ENCODE measurements at places on chromosomes 7 and 10.

GRCh38 chr7:80393786-80394185 is 118.1 kb downstream of the GNAT3 start:
- DNase-seq, result no peak

DNA sequence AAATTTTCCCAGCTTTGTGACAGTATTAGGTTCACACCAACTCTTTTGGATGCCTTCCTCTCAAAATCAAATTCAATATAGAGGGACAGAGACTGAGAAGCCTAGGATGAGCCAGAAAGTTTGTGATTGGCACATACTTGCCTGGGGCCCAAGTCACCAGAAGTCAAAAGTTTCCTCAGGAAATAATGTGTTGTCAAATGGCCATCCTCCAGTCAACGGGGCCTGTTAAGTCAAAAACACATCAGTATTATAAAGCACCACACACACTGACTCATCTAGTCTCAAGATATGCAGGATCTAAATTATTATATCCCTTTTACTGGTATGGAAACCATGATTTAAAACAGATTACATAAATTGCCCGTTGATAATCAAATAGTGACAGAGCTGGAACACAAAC is 158.1 kb downstream of the AHR start:
- no peak for DNase-seq

DNA sequence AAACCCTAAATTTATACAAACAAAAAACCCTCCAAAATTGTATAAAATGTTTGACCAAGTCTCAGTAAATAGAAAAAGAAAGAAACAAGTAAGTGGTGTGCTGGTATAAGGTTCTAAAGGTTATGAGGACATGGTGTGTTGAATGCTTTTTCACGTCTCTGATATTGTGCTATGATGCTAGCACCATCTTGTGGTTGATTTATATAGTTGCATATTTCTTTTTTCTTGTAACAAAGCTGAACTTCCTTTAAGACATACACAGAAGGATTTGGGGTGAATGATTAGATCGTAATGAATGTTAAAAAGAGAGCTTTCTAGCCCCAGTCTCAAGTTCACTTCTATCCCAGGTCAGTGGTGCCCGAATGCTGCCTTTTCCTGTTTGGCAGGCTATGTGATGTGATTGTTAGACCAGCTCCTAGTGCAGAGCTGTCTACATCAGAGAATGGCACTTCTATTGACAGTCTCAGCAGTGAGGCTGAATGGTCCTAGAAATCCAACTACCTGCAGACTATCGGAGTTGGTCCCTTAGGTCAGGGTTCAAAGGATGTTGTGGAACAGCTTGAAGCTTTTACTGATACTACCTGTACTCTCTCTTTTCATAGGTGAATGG is 25.0 kb downstream of the VTI1A start:
- no peak for DNase-seq

- DNase-seq, result no peak
These were observed 39.7 kb downstream of the TES start for GRCh38 chr7:116249969-116250553.

DNA sequence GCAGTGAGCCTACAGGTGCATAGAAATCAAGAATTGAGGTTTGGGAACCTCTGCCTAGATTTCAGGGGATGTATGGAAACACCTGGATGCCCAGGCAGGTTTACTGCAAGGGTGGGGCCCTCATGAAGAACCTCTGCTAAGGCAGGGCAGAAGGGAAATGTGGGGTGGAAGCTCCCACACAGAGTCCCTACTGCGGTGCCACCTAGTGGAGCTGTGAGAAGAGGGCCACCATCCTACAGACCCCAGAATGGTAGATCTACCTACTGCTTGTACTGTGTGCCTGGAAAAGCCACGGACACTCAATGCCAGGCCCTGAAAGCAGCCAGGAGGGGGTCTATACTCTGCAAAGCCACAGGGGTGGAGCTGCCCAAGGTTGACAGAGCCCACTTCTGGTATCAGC is 533.5 kb downstream of the GPAM start:
- no peak for DNase-seq

- no peak for DNase-seq
These were observed 222.4 kb downstream of the AUTS2 start for GRCh38 chr7:69820479-69821192.

DNA sequence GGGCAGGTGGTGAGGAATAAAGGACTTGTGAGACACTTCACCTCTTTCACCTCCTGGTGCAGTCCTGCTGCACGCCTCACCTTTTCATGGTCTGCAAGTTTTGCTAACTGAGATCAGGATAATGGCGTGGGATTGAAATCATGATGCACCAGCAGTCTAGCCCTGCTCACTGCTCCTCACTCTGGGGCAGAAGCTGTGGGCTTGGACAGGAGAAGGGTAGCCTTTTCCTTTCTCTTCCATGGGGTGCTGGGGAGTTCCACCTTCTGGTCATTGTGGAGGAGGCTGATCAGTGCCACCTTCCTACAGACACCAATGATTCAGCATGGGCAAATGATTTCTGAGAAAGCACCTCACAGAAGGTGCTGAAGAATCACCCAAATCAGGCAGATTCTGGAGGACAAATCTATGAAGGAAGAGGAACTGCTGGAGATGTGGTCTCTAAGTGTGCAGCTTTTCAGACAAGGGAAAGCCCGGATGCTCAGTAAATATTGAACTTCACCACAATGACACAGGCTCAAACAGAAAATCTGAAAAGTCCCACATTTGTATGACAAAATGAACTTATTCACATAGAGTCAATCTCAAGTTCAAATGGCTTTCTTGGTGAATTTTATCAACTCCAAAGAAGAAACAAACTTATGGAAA is 19.7 kb downstream of the MBL2 start:
- no peak for DNase-seq

Data from esophagus squamous epithelium (tissue), 5 donors.